ENCODE measurements at places on chromosomes 1 and 21. TPM values are rescaled to one million over a fixed set of nuclear protein-coding genes. Genes with fewer than 3 reads are reported as not detected.

The ANKRD34A gene
- not detected for total RNA-seq

The TFAP2E gene
- 0.48 TPM for total RNA-seq

The METTL18 gene
- total RNA-seq, result 6.0 TPM

The LCE1B gene
- total RNA-seq, result not detected

The S100A14 gene
- 685 TPM for total RNA-seq

The MAB21L3 gene
- total RNA-seq, result 1.4 TPM

The GUCA2B gene
- total RNA-seq, result not detected

The LDLRAD2 gene
- total RNA-seq, result not detected

The LYST gene
- total RNA-seq, result 16.6 TPM

The NBPF6 gene
- not detected for total RNA-seq

The LRRC38 gene
- total RNA-seq, result not detected

The KRTAP13-2 gene
- total RNA-seq, result not detected

The DNASE2B gene
- not detected for total RNA-seq

The KIF26B gene
- 3.1 TPM for total RNA-seq

The PGLYRP3 gene
- total RNA-seq, result not detected

The CTSK gene
- 1.7 TPM for total RNA-seq

Measured in tracheal epithelial cell (primary cell).